Stimulated activated naive CD4-positive, alpha-beta T cell treated with Interleukin-2 at 50 U/mL for 16 hours (primary cell): ENCODE measurements at places on chromosomes 7 and 10.

GRCh38 chr7:27689591-27690164 lies 27.0 kb upstream of the HIBADH start:
- DNase-seq = no peak

GRCh38 chr10:49143249-49143648 lies 9.4 kb upstream of the FAM170B start:
- DNase-seq = no peak

DNA sequence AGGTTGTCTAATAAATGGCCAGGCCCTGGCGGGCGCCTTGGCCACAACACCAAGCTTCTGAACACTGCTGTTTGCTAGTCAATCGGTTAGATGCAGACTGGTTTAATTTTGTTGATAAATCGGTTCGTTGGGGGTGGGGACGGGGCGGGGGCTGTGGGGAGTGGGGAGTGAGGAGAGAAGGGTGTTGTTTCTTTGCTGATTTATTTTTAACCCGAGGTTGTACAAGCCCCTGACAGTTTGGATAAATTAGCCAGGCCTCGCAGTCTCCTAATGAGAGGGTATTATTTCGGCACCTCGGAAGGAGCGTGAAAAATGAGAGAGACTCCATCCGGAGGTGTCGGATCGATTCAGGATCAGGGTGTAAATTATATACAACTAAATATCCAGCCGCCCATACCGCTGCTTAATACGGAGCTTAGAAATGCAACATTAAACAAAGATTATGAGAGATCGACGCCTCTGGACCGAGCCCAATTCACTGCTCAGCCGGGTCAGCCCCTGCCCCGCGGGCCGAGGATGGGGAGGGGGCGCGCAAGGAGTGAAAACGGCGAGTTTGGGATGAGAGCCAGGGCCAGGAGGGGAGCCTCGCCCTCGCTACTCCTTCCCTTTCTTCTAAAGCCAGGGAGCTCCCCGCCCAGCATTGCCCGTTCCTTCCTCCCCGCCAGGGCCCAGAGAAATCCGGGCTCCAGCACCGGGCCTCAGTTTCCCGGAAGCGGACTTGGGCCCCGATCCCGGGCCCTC lies 8.0 kb downstream of the UNCX start:
- no peak for DNase-seq

- DNase-seq = no peak
These were observed 2.9 kb downstream of the CDK14 start for GRCh38 chr7:90599038-90599437.

DNA sequence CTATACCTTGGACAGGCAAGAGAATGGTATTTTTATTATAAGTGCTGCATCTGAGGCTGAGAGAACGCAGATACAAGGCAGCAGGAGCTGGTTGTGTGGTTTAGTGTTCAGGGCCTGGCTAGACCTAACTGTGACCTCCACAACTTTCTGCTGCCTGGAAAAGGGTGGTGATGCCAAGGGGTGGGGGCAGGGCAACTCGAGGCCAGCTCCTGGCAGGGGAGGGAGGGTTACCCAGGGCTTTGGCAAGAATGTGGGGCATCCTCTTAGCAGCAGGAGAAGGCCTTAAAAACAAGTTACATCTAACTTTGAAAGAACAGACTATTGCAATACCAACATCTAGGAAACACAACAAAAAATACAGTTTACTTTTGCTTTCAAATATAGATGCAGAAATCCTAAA lies 13.0 kb downstream of the MXI1 start:
- DNase-seq = no peak

GRCh38 chr10:22459496-22459895 lies 114.2 kb downstream of the SPAG6 start:
- DNase-seq = no peak

- no peak for DNase-seq
These were observed 43.8 kb downstream of the EXOC6 start for GRCh38 chr10:92891885-92892690.

GRCh38 chr10:103765981-103766380 lies 89.4 kb downstream of the SH3PXD2A start:
- peak; percentile 66 for DNase-seq

DNA sequence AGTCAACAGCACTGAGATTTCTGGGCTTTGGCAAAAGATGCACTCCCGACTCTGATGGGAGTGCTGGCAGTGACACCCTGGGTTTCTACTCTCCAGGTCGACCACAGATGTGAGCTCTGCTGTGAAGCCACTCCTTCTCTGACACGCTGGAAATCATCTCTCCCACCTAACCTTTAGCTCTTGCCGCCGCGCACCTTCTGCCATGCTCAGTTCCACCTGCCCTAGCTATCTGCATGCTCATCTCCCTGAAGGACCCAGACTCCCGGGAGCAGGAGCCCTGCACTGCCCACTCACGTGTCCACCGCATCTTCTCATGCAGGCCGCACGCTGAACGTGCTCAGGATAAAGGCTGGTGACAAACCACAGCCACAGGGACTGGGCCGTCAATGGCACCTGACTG lies 174.8 kb downstream of the TNS3 start:
- DNase-seq = no peak

- no peak for DNase-seq
These were observed 14.2 kb downstream of the DOCK1 start for GRCh38 chr10:126919426-126919825.

GRCh38 chr10:129497013-129497412 lies 30.0 kb downstream of the MGMT start:
- DNase-seq = no peak

DNA sequence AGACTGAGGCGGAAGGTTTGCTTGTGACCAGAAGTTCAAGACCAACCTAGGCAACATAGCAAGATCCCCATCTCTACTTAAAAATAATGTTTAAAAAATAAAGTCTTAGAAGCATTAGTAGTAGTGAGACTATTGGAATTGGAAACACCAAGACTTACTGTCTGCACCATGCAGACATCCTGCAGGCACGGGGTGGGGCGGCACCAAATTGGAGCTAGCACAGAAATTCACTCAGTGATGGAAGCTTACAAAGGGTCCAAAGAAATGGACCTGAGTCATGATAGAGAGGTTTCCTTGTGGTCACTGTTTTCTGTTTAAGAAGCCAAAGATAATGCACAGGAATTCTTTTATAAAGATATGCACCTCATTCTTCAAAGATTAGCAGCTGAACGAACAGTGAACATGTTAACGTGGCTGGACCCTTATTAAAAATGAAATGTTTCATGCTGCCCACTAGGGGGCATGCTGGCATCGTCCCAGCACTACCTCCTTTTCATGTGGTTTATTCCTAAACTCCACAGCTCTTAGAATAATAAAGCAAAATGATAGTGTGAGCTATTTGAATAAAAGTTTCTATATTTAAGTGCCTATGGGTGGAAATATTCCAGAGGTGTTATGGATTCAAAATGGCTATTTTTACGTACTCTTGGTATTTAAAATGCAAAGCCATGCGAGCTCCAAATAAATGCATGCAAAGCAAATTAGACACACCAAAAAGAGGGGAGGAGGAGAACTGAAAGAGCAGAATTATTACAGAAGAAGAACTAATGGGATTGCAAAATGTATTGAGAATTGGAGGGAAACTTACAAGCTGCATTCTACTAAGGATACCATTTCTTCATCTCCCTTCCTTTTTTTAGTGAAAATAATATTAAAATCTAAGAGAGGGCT lies 28.6 kb downstream of the PDSS1 start:
- DNase-seq = no peak
